ENCODE measurements at places on chromosomes 12 and 14.
A peak's percentile ranks its signal among the peaks of the same experiment; 100 is the strongest.

DNA sequence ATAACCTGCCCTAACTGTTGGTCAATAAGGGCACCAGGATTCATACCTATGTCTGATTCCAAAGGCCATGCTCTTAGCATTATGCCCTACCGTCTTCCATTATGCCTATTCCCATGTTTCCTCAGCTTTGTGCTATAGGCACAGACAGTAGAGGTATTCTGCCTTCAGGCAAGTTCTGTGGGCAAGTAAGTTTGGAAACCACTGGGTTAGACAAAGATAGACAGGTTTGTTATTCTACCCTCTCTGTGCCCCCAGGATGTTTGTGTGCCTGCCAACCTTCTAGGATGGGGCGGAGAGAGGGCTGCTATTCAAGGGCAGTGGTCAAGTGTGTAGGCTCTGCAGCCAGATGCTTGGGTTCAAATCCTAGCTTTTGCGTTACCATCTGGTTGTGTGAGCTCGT lies 4.6 kb downstream of the RAPGEF3 start:
- DNase-seq, result no peak

- no peak for DNase-seq
Measured at GRCh38 chr14:52661314-52661713, 34.0 kb downstream of the ERO1A start.

DNA sequence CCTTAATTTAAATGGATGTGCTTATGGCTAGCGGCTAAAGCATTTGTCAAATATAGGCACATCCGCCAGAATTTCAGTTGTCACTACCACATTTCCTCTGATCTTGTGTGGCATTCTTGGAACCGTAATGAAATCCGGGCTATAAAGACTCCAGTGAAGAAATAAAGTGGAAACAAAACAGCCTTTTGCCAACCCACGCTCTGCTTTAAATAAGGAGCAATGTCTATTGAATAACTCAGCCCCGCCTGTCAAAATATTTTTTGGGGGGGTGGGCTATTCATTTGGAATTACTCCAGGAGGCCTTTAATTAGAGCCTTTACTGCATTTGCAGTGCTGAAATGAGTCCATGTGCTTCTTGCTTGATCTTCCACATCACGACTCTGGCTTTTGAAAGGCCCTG lies 179.6 kb upstream of the RPH3A start:
- DNase-seq, result no peak

- DNase-seq, result no peak
Measured at GRCh38 chr14:60214415-60215126, 34.5 kb upstream of the PPM1A start.

DNA sequence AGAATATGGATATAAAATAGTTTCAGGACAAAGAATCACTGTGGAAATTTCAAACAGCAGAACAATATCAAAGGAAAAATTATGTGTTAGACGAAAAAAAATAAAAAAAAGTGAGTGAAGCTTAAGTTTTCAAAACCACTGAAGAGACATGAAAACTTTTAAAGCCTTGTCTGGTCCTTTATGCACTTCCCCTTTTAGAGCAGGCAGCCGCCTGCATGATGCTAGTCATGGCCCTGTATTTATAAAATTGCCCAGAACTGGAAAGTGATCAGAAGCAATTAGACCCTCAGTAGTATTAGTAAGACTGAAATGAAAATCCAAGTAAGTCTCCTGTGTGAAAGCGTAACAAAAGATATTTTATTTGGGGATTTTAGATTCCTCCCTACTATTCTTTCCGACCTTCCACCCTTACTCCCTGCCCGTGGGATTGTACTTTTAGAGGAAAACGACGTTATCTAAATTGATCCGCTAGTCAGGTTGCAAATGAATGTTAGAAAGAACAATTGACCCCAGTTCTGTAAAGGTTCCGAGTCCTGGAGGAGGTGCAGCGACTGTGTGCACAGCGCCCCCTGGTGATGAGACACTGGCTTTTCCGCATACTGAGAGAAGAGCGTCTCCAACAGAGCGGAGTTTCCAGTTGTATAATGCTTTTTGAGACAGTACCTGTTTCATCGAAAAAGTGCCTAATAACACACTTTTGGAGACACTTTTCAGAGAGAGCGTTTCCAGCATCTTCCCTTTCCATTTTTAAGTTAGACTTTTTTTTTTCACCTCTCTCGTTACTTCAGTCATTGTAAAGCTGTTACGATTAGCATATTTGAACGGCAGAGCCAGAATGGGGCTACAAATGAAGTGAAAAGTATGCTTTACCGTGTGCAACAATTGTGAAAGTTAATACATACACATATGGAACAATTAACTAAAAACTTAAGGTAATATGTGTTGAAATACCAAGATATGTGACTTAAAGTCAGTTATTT lies 12.4 kb downstream of the MGST1 start:
- peak; percentile 37 for DNase-seq
